HT-29 (cell line): ENCODE measurements at places on chromosomes 2 and 18. TPM values are rescaled to one million over a fixed set of nuclear protein-coding genes. Genes with fewer than 3 reads are reported as not detected.

The HOXD12 gene
- 2.2 TPM in 1 of 2 replicates, not detected in the other for total RNA-seq

The DHRS9 gene
- 0.33 and 0.57 TPM in 2 replicates for total RNA-seq

The ONECUT2 gene
- total RNA-seq = 6.6 and 8.6 TPM in 2 replicates

The TCF23 gene
- not detected in 2 replicates for total RNA-seq

The MROH2A gene
- total RNA-seq = 2.4 and 2.8 TPM in 2 replicates

The KCTD1 gene
- total RNA-seq = 23.4 and 29.5 TPM in 2 replicates

GRCh38 chr18:45482286-45482685, 133.0 kb upstream of the SLC14A2 start:
- DNase-seq = no peak

DNA sequence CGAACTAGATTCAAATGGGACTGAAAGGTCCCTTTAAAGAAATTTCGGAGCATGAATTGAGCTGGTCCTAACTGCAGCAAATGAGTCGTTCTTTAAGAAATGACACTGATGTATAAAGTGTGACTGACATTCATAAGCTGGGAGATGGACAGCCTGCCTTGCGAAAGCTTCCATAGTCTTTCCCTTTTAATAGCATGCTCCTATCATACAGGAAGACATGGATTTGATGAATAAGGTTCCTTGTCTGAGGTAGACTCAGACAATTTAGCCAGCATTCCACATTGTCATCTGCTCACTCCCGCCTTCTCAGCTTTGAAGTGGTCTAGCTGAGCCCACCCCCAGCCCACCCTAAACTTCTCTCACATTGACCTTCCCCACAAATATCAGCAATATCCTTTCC, 264.9 kb downstream of the TSN start:
- DNase-seq = no peak

DNA sequence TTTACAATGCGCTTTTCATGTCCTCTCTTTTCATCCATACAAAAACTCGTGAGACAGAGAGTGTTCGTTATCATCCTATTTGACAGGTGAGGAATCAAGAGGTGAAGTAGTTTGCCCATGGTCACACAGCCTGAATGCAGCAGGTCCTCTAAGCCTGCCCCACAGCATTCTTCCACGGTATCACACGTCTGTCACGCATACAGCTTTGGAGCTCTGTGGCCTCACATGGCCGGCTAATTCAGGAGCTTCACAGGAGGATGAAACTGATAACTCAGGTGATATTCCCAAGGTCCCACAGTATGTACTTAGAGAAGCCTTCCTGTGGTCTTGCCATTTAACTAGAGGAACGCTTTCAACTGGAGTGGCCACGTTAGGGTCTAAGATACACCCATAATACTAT, 59.0 kb downstream of the MYO5B start:
- DNase-seq = no peak

GRCh38 chr18:31783059-31783458, 22.4 kb upstream of the SLC25A52 start:
- DNase-seq = no peak

DNA sequence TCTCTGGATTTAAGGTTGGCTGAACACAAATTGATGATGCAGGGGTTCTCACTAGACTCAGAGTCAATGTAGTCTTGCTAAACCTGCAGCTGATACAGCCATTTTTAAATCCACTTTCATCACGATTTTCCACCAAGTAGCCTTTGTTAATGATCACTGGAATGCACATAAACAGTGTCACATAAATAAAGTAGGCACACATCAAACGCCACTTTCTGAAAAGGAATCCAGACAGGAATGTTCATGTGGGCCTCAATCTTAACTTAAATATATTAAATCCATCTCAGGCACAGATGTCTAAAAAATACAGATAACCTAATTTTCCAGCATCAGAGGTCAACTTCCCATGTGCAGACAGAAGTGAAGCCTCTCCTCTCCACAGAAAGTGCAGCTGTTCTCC, 58.3 kb downstream of the LAMA1 start:
- DNase-seq = no peak

DNA sequence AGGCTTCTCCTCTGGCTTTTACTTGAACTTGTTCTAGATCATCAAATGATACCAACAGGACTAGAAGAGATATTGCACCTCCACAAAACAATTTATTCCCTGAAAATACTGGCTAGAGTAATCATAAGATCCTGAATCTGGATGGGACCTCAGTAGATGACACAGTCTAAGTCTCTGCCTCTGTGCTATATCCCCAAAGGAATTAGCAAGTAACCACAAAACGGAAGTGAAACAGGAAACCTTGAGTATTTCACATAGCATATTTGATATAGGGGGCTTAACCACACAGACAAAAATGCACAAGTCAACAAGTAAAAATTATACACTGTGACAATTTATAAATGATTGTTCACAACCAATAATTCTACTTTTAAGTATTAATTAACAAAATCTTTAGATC, 456.9 kb upstream of the TNP1 start:
- no peak for DNase-seq

GRCh38 chr2:186980787-186981550, 132.0 kb upstream of the ZSWIM2 start:
- no peak for DNase-seq

DNA sequence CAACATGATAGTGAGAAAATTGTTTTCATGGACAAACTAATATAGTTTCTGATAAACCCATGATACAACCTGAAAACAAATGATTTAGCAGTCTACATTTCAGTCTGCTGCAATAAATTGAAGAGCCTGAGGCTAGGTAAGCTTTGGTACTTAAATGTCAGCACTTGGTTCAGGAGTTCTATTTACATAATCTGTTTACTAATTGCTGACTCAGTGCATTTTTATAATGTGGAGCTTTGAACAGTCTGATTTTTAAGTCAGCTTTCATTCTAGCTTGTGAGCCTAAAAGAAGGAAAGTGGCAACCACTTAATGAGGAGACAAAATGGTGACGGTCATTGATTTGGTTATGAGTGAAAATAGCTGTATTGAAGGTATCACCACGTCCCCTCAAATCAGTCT, 488.6 kb downstream of the CPS1 start:
- DNase-seq = no peak

DNA sequence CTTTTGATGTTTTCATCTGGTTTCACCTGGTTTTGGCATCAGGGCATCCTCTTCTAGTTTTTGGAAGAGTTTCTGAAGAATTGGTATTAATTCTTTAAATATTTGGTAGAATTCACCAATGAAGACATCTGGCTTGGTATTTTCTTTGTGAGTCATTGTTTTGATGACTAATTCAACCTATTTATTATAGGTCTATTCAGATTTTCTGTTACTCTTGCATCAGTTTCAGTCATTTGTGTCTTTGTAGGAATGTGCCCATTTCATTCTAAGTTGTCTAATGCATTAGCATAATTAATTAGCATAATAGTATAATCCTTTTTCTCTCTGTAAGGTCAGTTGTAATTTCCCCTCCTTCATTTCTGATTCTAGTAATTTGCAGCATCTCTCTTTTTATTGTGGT, 8.0 kb downstream of the GNLY start:
- no peak for DNase-seq

- DNase-seq = no peak
Observed at GRCh38 chr2:211203986-211204385, 647.6 kb downstream of the CPS1 start.
